ENCODE measurements at places on chromosomes 6 and 20.

- no peak for DNase-seq
These were observed 60.6 kb upstream of the IL20RA start for GRCh38 chr6:137105375-137105774.

- DNase-seq, result no peak
These were observed 54.4 kb downstream of the TPD52L1 start for GRCh38 chr6:125207956-125208355.

DNA sequence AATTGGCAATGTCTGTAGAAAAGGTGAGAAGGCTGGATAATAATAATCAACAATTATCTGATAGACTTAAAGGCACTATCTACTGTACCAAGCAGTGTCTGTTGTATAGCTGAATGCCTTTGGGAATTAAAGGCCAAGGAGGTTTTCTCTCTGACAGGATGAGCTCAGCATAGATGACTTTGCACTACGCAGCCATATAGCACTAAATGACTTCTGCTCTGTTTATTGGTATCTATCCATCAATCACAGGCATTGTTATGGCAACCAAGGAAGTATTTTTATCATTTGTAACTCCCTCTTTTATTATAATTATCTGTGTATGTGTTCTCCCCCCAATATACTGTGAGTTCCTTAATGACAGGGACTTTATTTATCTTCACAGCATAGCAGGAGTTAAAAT lies 654.3 kb downstream of the PHF3 start:
- DNase-seq, result no peak

DNA sequence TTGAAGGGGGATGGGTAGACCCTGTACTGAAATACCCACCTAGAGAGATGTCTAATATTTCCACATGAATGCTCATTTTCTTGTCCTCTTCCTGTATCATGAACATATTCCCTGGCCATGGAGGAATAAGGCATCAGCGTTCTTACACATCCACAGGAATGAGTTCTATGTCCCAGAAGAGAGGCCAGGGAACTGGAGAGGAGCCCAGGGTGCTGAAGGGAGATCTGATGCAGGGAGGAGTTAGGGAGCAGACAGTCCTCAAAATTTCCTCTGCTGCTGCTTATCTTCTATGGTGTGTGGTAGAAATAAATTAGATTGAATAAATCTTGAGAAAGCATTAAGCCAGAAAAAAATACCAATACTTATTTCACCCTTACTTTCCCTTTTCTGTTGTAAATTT lies 295.0 kb downstream of the KCNQ5 start:
- DNase-seq, result peak; percentile 63

GRCh38 chr20:5714261-5715041 lies 35.8 kb upstream of the SHLD1 start:
- peak; percentile 42 for DNase-seq

DNA sequence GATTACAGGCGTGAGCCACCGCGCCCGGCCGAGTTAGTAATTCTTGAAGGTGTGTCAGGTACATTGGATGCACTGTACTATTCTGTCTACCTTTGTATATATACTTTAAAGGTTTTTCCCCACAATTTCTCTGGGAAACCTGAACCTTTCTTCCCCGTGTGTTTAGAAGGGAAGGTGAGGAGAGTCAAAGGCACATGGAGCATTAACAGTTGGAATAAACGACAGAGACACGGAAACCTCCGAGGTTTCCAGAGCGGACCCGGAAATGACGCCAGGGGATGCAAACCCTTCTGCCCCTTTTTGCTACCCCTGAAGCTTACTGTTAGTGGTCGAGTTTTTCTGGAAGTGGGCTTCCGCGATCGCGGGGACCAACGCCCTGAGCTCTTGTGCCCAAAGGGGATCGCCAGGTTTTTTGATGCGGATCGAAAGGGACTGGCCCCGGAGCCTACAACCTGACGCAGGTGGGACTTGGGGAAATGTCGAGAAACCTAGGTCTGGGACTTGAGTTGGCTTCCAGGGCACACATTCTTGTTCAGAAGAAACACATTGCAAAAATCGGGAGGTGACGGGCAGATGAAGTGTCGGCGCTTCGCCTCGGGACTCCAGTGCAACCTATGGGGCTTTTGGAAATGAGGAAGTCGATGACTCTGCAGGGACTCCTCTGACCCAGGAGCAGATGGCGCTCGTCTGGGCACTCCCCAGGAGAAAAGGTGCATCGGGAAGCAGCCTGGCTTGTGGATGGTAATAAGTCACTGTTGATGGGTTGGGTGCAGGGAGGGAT lies 218.2 kb downstream of the OR2B2 start:
- DNase-seq, result no peak

DNA sequence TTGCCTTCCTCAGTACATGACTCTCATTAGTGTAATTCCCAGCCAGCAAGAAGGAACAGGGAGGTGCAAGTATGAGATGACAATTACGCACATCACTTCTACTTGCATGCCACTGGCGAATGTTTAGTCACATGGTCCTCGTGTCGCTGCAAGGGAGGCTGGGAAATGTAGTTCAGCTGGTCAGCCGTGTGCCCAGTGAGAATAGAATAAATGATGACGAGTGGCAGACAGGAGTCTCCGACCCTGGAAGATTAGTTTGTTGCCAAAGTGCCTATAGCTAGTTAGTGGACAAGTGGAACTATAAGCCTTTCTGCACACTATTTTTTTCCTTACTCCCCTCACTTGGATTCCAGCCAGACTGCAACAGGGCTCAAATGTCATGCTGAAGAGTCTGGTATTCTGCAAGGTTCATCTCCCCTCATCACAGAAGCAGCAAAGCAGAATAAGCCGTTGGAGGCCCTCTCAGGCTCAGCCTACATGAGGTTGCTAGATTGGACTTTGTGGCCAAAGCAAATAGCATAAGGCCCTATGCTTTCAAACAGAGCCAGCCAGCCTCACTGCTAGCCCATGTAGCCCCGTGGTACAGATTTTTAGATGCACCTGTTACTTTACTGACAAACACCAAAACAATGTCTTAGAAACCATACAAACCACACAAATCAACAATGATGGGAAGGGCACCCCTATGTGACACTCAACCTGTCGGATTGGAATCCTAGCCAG lies 9.7 kb downstream of the LINC00237 start:
- DNase-seq, result peak; percentile 41

DNA sequence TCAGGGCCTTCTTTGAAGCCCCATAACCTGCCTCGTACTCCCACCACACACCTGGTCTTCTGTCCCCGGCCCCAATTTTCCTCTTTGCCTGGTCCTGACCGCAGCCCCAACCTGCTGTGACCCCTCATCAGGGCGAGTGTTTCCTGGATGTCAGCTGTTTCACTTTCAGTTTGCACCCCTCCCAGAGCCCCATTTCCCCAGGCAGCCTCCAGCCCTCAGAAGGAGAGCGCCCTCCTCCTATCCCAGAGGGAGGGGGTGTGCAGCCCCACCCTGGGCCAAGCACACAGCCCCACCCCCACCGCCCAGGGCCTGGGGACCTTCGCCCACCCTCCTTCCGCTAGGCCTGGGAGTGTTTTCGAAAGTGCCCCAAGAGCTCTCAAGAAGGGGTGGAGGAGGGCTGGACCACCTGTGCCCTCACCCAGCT lies 1.5 kb downstream of the BAK1 start:
- no peak for DNase-seq

DNA sequence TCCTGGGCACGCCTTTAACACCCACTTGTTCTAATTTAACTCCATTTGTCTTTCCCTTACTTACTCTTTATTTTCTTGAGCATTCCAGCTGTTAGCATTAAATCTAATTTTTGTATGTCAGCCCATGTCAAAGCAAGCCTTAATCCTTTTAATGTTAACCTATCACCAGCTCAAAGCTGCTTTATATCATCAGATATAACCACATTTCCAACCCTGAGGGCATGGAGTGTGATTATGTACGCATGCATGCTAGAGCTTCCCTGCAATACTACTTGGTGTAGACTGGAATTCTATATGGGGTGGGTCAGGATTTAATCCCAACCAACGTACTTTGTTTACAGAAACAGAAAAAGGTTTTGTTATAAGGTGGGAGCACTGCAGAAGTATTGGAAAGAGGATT lies 139.4 kb upstream of the HMGN3 start:
- no peak for DNase-seq

GRCh38 chr20:50957276-50957675 lies 1.1 kb downstream of the DPM1 start:
- DNase-seq, result peak; percentile 41

GRCh38 chr6:127053032-127053874 lies 65.2 kb upstream of the RSPO3 start:
- no peak for DNase-seq

DNA sequence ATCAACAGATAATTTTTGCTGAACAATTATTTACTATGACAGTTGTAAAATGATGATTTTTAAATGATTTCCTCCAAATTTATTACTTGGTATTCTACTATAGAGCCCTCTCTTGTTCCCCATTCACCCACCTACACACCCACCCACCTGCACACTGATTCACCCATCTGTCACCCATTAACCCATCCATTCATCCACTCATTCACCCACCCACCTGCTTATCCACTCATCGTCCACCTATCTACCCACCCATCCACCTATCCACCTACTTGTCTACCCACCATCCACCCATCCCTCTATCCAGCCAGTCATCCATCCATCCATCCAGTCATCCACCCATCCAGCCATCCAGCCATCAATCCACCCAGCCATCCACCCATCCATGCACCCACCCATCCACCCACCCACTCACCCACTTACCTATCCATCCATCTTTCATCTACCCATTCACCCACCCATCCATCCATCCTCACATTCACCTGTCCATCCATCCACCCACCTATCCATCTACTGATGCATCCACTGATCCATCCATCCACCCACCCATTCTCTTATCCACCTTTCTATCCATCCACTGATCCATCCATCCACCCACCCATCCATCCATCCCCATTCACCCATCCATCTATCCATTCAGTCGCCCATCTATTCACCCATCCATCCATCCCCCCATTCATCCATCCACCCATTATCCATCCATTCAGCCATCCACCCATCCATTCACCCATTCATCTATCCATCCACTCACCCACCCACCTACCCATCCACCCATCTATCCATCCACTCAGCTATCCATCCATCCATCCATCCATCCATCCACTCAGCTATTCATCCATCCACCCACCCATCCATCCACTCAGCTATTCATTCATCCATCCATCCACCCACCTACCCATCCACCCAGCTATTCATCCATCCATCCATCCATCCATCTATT lies 72.0 kb downstream of the SYNJ2 start:
- DNase-seq, result no peak

- DNase-seq, result no peak
These were observed 43.9 kb downstream of the TNFAIP3 start for GRCh38 chr6:137910843-137911456.

GRCh38 chr20:46541229-46541935 lies 9.1 kb downstream of the OCSTAMP start:
- DNase-seq, result no peak

- DNase-seq, result no peak
These were observed 531.5 kb downstream of the EPHA7 start for GRCh38 chr6:92887871-92888270.

DNA sequence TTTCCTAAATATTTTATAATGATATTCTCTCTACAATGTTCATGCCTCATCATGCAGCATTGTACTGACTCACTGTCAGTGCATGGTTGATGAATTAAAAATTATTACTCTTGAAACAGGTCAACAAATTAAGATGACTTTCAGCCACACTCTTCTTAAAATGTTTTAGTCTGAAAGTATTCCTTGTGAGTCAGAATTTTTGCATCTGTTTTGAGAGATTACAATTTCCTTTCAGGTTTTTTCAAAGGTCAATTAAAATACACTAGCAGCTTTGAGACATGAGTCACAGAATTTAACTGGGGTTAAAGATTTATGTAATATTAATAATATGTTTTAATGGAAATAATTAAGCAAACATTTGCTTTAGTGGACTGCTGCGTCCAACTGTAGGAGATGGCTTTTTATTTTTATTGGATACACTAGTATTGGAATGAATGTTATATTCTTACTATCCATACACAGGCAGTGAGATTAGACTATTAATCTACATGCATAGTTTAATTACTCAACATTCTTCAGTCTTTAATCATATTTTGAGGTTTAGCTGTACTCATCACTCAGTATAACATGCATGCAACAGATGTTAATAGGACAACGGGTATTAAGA lies 9.7 kb downstream of the COL12A1 start:
- peak; percentile 73 for DNase-seq

DNA sequence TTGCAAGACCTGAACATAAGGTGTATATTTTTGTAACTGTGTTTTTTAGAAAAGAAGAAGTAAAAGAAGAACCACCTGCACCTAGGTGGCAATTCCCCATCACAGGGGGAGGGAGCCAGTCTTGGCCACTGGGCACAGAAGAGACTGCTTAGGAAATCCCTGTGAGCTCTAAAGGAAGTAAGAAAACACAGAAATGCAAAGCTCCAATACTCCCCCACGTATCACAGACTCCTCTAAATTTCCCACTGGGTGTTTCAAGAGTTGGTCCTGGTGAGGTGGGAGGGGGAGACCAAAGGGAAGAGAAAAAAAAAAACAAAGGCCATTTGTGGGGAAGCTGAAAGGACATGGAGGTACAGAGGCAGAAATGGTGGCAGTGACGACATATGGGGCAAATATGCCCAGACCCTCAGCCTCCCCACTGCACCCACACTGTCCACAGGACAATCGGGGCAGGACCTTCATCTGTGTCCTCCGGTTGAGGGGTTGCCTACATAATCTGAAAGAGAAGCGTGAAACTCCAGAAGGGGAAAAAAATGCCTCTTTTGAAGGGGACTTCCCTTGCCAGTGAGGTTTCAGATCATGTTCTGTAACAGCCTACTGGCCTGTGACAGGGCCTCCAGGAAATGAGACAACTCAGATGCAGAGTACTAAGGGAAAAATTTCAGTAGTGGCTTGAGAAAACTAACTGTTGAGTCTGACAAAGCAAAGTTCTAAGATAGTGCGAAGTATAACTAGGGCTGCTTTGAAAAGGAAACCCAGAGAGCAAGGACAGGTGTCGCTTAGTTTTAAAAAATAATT lies 226.2 kb upstream of the MARCKS start:
- DNase-seq, result no peak

- no peak for DNase-seq
These were observed 50.9 kb upstream of the DACT2 start for GRCh38 chr6:168370310-168370991.

DNA sequence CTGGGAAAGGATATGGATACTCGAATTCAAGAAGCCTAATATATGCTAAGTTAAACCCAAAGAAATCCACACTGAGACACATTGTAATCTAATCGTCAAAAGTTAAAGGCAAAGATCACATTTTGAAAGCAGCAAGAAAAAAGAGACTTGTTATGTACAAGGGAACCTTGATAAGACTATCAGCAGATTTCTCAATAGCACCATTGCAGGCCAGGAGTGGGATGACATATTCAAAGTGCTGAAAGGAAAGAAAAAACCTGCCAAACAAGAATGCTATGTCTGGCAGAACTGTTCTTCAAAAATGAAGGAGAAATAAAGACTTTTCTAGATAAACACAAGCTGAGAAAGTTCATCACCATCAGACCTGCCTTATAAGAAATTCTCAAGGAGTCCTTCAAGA lies 75.2 kb downstream of the COL21A1 start:
- DNase-seq, result peak; percentile 36

- DNase-seq, result no peak
These were observed 242.4 kb upstream of the STXBP5 start for GRCh38 chr6:146961831-146962230.

- DNase-seq, result peak; percentile 59
These were observed 302.5 kb downstream of the DHX35 start for GRCh38 chr20:39264506-39265172.

Data from amniotic epithelial cell (primary cell).